ENCODE measurements at places on chromosomes 12 and 14.
A peak's percentile ranks its signal among the peaks of the same experiment; 100 is the strongest.

DNA sequence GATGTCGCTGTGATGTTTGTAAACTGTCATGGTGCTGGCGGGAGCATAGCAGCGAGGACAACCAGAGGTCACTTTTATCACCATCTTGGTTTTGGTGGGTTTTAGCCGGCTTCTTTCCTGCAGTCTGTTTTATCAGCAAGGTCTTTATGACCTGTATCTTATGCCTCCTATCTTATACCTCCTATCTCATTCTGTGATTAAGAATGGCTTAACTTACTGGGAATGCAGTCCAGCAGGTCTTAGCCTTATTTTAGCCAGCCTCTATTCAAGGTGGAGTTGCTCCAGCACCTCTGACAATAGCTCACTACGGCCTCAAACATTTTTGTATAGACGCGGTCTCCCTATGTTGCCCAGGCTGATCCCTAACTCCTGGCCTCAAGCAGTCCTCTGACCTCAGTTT, 53.7 kb downstream of the B4GALNT3 start:
- DNase-seq, result no peak

DNA sequence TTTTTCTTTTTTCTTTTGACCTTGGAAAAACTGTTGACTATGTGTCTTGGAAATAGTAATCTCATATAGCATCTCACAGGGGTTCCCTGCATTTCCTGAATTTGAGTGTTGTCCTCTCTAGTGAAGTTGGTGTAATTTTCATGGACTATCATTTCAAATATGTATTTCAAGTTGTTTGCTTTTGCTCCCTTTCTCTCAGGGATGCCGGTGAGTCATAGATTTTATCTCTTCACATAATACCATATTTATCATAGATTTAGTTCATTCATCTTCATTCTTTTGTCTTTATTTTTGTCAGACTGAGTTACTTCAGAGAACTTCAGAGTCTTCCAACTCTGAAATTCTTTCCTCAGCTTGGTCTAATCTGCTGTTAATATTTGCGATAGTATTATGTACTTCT, 1320.6 kb downstream of the LRFN5 start:
- DNase-seq, result no peak

GRCh38 chr12:12819752-12820311, 6.7 kb downstream of the DDX47 start:
- DNase-seq, result no peak

DNA sequence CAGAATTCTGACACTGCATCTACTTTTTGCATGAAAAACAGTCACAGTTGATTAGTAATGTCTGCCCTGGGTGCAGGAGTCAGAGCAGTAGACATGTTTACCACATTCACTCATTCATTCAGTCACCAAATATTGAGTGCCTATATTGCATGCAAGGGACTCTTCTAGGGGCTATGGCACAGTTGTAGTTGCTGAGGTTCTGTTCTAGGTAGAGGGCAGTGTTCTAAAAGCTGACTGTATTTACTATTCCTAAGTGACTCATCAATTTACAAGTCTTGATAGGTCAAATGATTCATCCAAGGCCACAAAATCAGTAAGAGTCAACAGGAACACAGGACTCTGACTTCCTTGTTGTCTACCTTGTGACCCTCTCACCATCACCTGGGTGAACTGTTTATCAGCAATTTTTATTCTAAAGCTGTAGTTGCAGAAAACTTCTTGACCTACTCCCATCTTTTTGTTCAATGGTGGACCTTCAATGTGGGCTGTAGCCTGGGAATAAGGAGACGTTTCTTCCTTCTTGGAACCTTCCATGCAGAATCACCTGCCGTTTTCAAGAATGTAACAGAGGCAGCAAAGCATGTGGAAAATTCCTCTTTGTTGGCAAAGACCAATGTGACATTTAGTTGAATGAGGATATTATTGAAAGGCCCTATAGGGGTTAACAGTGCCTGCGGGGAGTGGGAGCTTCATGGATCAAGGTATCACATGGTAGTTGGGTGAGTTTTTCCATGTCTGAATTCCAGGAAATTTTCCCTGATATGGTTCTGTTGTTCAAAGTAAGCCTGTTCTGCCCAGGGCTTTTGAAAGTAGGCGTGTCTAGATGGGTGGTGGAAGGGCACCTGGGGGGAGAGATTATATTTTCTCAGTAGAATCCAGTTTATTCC, 223.2 kb downstream of the KTN1 start:
- DNase-seq, result no peak

- DNase-seq, result no peak
Measured at GRCh38 chr14:55535516-55536203, 44.3 kb upstream of the KTN1 start.

GRCh38 chr14:83777516-83777915, 1752.4 kb upstream of the FLRT2 start:
- DNase-seq, result no peak

DNA sequence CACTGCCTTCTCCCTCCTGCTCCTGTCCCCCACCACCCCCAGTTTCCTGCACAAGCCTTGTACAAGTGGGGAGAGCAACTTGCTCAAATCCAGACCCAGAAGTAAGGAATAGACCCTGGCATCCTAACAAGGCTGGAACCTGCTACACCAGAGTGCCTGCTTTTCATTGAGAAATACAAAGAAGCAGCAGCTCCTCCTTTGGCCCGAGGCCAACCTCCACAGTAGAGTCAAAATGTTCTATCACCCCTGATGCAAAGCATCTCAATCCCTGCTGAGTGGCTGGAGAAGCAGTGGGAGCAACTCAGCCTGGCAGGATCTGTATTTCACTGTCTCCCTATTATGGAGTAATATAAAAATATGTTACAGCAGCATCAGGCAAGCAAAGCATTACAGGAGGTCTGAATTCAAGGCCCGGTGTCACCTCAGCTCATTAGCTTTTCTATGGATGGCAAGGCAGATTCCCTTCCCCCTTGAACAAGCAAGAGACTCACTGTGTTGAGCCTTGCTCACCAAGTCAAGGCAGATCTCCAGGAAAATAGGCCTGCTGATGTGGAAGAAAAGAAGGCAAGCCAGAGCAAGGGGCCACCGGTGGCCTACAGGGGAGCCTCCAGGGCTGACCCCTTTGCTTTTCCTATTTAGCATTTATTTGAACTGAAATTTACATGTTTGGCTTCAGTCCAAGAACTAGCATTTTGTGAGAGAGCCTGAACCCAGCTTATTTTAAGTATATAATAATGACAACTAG, 186.3 kb upstream of the EGLN3 start:
- no peak for DNase-seq

DNA sequence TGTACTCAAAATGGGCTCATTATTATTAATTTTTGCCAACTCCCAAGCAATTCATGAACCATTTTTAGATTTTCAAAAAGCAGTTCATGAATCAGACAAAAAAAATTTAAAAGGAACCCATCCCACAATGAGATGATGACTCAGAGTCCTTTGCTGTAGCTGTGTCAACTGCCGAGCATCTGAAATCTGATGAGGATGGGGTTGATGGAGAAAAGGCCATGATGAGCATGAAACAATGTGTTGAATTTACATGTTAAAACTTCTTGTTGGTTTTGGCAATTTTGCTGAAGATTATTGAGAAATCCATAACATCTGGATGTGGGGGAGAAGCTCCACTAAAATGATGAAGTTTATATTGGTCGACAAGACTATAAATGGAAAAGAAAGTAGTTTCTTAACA, 378.0 kb downstream of the FOXG1 start:
- no peak for DNase-seq

DNA sequence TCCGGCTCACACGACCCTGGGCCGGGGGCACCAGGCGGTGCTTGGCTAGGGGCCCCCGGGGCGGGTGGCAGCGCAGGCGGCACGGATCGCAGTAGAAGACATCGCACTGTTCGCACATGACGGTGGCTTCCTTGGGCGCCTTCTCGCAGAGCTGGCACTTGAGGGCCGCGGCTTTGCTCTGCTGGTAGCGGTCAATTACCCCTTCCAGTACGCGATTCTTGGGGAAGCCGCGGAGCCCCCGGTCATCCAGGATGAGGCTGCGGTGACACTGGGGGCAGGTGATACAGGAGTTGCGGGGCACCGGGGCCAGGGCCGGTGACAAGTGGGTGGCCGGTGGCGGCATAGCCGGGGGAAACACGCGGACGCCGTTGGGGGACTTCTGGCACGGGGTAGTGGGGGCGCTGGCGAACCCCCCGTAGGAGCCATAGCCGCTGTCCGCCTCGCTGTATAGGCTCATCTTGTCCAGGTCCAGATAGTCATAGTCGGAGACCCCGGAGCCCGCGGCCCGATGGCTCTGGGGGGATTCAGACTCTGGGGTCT, 553 bp downstream of the TRIM9 start:
- no peak for DNase-seq

DNA sequence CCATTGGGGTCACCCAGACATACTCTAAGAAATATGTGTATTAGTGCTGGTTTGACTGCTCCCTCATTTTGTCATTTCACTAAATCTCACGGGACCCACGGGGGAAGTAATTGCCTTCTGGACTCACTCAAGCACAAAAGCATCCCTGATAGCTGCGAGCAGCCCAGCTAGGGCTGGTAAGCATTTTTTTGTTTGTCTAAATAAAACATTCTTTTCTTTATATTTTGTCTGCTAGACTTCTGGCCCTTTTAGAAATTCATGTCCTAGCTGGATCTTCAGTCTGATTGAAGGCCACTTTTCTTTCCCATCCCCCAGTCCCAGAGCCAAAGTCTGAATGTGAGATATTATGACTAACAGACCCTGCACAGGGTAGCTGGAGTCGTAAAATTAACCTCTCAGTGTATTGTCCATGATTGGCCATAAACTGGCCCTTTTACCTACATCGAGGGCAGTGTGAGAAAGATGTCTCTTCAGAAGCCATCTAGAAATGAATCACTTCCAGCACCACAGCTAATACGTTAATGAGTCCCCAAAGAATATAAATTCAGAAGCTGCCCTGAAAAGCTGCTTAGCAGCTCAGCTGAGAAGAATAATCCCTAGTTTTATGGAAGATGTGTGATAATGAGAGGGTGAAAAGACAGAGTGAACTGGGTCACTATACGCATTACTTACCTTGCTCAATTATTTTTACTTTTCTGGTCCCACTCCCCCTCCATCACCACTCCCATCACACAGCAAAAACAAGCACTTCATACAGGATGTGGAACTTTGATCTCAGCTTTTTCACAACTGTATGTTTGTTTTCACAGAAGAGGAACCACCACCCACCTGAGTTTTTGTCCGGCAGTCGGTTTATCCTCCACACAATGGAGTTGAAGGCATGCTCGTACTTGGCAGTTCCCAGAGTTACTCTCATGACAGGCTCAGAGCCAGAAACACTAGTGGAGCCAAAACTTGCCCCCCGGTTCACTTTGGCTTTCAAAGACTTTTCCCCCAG, 55.6 kb upstream of the GTF2A1 start:
- DNase-seq, result no peak

DNA sequence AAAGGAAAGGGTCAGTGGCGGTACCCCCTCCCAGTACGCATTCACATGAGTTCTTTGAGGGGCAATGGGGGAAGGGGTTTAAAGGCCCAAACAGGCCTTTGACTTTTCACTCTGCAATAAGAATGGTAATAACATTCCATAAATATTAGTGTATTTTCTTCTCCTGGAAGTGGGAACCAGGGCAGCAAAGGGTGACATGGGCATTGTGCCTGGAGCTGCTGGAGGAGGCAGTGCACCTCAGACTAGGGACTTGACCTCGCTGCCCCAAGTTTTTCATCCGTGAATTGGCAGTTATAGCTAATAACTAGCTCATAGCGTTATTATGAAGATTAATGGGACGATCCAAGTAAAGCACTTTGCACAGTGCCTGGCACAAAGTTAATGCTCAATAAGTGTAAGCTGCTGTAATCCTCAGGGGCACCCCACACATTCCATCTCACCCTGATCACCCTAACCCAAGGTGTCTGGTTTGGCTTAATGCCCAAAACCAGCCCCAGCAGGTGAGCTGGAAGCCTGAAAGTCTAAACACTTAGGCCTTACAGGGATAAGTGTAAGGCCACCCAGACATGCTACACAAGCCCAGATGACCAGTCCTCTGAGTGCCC, 2.8 kb upstream of the KCNH3 start:
- peak; percentile 13 for DNase-seq
